ENCODE measurements at places on chromosomes 13 and 19.
A peak's percentile ranks its signal among the peaks of the same experiment; 100 is the strongest.

GRCh38 chr19:46963093-46963734 is 56.4 kb upstream of the NPAS1 start:
- peak; percentile 39 for DNase-seq

GRCh38 chr19:28492621-28493020 is 720.3 kb downstream of the UQCRFS1 start:
- DNase-seq: no peak

DNA sequence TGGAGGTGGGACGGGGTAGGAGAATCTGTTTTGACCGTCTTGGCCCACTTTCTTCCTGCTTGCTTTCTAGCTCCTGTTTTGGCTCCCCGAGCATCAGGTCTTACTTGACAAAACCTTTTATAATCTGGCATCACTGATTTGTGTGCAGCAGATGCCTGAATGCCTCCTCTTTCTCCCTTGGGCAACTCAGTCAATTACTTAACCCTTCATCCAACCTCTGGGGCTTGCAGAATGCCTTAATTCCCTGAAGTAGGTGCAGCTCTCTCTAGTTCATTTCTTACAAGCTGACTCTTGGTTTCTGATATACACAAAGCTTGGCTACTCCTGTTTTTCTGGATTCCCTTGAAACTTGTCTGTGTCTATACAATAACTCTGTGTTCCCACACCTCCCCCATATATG is 5.7 kb upstream of the NUP58 start:
- DNase-seq: no peak

DNA sequence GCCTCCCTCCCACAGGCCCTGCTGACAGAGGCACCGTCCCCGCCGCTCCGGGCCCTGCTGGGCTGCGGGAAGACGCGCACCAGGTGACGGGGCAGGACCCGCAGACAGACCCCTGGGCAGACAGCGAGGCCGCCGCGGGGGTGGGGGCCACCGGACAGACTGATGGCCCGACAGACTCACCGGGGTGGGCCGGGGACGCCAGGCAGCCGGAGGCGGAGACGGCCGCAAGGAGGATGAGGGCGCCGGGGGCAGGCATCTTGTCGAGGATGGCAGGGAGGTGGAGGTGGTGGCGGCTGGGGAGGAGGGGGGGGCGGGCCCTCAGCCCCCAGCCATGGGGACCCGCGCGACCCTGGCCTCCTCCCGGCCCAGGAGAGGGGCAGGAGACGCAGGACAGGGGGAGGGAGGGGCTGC is 309 bp downstream of the LMTK3 start:
- no peak for DNase-seq

- no peak for DNase-seq
These were observed 245.0 kb downstream of the GPC5 start for GRCh38 chr13:91643394-91643793.

- DNase-seq: no peak
These were observed 25.7 kb downstream of the SH3GL1 start for GRCh38 chr19:4374498-4375163.

GRCh38 chr19:51448411-51449016 is 9.7 kb downstream of the SIGLEC8 start:
- DNase-seq: peak; percentile 61

DNA sequence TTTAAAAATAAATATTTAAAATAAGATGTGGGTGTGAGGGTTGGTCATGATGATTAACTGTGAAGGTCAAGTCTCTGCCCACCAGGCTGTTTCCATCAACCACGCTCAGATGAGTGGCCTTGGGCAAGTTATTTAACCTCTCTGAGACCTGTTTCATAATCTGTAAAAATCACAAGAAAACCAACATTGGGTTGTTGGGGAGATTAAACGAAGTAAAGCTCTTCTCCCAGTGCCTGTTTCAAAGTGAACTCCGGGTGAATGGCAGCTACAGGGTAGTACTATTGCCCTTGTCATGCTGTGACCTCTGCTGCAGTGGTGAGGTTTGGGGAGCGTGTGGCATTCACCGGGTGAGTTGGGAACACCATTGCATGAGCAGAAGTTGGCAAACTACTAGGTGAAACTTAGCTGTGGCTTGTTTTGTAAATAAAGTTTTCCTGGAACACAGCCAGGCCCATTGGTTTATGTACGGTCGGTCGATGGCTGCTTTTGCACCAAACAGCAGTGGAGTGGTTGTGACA is 153.2 kb downstream of the USP12 start:
- no peak for DNase-seq

- DNase-seq: no peak
These were observed 97.9 kb downstream of the CCNA1 start for GRCh38 chr13:36530050-36530789.

- DNase-seq: no peak
These were observed 10.1 kb upstream of the ATP8B3 start for GRCh38 chr19:1822210-1822609.

DNA sequence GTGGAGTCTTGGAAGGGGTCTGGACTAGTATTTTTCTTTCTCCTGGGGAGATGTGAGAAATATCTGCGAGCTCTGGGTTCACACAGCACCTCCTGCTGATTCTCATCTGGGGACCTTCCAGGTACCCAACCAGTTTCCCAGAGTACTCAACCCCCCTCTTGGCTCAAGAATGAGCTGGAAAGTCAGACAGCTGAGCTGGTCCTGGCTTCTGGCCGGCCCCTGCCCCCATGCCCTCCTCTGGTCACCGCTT is 2.2 kb upstream of the PDE4A start:
- DNase-seq: no peak

- DNase-seq: peak; percentile 41
These were observed 5.9 kb downstream of the RAB8A start for GRCh38 chr19:16117594-16118033.

DNA sequence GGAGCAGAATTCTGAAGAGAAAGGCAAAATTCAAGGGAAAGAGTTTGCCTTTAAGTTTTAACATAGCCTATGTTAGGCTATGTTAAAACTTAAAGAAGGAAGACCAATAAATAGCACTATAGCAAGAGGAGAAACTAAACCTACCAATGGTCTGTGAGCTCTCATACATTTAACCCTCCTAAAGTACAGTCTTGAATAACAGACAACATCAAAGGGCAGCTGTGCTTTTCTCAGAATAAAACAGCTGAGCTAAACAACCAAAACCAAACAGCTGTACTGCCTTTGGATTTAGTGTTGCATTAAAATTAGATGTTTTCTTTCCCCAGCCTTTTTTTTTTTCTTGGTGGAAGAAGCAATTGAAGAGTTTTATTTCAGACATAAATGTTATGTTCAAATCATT is 34.0 kb downstream of the KLF5 start:
- no peak for DNase-seq

GRCh38 chr13:30051531-30052060 is 201.2 kb upstream of the UBL3 start:
- DNase-seq: no peak

- no peak for DNase-seq
These were observed 270.4 kb downstream of the ENOX1 start for GRCh38 chr13:43516401-43516833.

GRCh38 chr13:20582026-20582425 is 15.1 kb downstream of the IFT88 start:
- DNase-seq: no peak

DNA sequence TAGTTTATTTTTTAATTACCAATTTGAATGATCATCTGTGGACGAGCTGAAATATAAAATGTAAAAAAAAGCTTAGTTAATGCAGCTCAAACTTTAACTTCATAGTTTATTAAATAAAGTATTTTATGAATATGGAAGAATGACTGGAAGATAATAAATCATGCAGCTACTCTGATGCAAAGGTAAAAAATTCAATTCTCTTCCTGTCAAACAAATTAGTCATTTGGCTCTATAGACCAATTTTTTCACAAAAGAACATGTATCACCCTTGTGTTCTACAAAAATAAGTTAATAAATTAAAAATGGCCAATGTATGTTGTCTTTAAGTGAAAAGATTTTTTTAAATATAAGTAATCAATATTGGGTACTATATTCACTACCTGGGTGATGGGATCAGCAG is 26.2 kb downstream of the EXOSC8 start:
- DNase-seq: no peak

- no peak for DNase-seq
These were observed 41.6 kb upstream of the AMER2 start for GRCh38 chr13:25213715-25214114.

DNA sequence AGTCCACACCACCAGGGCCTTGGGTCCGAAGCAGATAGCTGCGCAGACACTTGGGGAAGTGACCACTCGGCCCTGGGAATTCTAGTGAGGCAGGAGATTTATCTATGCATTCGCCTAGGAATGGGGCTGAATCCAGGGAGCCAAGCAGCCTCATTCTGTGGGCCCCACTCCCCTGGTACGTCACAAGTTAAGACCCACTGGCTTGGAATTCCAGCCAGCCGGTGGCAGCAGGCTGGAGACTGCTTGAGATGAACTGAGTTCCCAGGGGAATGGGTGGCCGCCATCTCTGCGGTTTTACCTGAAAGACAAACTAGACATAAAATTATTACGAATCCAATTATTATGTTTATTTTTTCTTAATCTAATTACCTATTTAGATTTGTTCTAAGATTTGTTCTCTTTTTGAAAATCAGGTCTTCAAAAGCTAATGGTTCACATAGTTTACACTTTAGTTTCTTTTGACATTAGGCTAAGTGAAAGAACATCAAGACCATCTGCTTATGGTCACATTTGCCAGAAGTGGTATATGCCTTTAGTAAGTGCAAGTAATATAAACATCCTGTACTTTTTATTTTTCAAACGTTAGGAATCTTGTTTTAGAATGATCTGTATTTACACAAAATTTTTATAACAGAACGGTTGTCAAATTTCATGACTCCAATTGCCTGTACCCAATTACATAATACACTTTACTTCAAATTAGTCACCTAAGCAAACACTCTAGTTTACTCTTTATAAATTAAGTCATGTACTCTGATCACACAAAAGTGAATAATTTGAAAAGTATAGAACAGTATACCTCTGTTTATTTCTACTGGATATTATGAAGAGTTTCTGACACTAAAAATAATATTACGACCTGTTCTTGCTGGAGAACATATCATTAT is 74.4 kb downstream of the SLITRK6 start:
- DNase-seq: no peak

- no peak for DNase-seq
These were observed 43.2 kb downstream of the MTMR6 start for GRCh38 chr13:25244123-25244522.

GRCh38 chr13:20090349-20090748 is 70.5 kb downstream of the GJA3 start:
- DNase-seq: no peak

Data from activated CD4-positive, alpha-beta T cell treated with anti-CD3 and anti-CD28 coated beads, Interleukin-2, amount 50 U/mL, for 48 hours (primary cell).